ENCODE measurements at places on chromosomes 12 and 14.

- DNase-seq, result no peak
Measured at GRCh38 chr12:89236237-89236636, 116.1 kb downstream of the DUSP6 start.

DNA sequence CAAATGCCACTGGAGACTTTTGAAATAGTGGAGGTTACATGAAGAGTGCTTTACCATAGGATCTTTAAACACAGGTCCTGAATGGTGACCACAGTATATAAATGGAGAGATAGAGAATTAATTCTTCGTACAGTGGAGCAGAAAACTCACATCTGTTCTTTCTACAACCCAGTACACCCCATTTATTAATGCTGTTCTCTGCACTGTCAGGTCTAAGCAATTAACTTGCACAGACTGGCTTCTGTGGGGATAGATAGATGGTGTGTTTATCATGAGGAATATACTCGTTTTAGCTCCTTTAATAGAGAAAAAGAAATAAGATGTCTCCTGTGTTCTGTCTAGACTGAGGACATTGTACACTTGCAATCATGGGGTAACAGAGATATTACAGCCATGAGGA lies 494.3 kb downstream of the TRHDE start:
- DNase-seq, result no peak

GRCh38 chr12:65900912-65901672 lies 76.8 kb downstream of the HMGA2 start:
- DNase-seq, result no peak

DNA sequence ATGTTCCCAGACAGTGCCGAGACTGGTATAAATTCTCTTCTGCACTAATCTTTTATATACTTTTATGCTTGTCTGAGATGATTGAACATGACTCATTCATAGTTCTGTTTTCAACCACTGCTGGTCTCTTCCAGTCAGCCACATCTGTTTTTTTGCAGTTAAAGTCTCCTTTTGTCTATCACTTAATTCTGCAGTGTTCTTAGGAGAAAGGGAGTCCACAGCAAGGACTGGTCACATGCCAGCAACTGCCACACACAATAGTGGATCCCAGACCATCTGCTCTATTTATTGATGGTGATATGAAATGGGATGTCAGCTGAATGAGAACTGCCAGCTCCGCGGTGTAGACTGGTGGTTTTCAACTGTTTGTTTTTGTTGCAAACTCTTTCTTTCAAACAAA lies 379.8 kb downstream of the MED13L start:
- DNase-seq, result no peak

DNA sequence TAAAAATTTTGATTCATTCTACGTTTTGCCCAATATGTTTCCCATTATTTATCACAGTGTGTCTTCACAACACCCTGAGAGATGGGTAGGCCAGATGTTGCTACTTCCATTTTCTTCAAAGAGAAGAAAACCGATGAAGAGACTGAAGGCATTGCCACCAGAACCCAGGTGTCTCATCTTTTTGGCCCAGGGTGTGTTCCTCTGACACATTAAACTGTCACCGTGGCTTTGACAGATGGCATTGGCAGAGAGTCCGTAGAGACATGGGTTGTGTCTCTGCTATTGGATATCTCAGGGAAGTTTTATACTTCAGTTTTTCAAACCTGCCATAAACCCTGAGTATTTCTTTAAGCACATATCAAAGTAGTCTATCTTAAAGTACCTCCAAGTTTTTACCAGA lies 11.3 kb upstream of the NUDT4 start:
- no peak for DNase-seq

DNA sequence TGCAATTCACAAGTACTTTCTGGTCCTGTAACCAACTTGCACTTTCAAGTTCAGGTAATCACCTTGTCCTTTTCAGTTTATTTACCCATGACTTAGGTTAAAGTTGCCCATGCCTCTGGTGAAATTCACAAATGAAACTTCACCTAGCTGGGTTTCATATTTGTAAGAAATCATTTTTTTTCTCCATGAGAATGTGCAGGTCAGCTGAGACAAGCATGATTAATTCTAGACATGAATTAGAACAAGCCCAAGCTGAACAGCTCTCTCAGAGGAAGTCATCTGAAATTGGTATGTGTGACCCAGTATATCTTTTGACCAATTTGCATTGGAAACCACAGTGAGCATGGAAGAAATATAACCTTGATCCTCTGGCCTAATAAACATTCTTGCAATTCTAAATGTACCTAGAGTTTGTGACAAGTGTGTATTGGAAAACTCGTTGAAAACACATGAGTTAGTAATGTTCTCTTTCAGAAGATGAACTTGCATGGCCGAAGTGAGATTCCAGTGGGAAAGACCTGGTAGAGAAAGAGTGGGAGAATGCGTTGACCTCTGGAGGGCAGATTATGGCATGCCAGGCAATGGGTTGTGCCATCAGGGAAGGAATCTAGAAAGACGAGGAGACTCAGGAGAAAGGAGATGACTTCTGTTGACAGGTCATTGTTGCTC lies 486.5 kb downstream of the ZFP36L1 start:
- no peak for DNase-seq

DNA sequence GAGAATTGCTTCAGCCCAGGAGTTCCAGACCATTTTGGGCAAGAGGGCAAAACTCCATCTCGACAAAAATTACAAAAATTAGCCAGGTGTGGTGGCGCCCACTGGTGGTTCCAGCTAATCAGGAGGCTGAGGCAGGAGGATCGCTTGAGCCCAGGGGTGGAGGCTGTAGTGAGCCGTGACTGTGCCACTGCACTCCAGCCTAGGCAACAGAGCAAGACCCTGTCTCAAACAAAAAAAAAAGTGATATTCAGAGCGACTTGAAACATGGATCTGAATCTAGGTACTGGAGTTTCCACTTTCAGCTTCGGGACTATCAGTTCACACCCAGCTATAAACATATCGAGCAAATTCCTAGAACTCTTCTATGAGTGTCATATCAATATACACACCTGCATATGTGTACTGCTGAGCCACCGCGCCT lies 16.3 kb upstream of the RNF34 start:
- no peak for DNase-seq

GRCh38 chr12:120141336-120141735 lies 24.8 kb upstream of the RAB35 start:
- no peak for DNase-seq

GRCh38 chr12:77167801-77168200 lies 102.4 kb upstream of the E2F7 start:
- no peak for DNase-seq
